Neural progenitor cell (in vitro differentiated cells): ENCODE measurements at places on chromosomes 1 and 21. TPM values are rescaled to one million over a fixed set of nuclear protein-coding genes. Genes with fewer than 3 reads are reported as not detected.
A peak's percentile ranks its signal among the peaks of the same experiment; 100 is the strongest.

Gene C1orf87
- total RNA-seq, result not detected in 2 replicates

GRCh38 chr1:9361630-9362260 is 69.1 kb downstream of the SPSB1 start:
- H3K27me3 ChIP-seq, result no peaks in the 10 kb centered on the region
- H3K4me3 ChIP-seq, result no peak overlapping the region
- H3K27ac ChIP-seq, result no peak overlapping the region
- DNase-seq, result no peak
- H3K36me3 ChIP-seq, result no peaks in the 10 kb centered on the region

DNA sequence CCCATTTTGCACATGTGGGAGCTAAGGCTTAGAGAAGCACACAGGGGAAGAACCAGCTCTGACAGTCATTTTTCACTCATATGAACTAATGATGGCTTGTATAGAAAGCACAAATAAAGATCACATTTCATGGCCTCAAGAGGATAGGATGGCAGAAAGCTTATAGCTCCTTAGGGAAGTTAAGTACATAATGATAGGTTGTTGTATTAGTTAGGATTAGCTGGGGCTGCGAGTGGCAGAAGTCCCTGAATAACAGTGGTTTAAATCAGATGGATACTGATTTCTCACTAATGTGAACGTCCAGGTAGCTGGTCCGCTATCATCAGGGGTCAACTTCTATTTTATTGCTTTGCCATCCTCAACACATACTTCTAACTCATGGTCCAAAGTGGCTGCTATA is 284.0 kb downstream of the RPS6KC1 start:
- no peaks in the 10 kb centered on the region for H3K4me1 ChIP-seq
- H3K27me3 ChIP-seq, result no peaks in the 10 kb centered on the region
- H3K27ac ChIP-seq, result no peak overlapping the region
- H3K36me3 ChIP-seq, result no peaks in the 10 kb centered on the region
- no peak overlapping the region for H3K4me3 ChIP-seq

DNA sequence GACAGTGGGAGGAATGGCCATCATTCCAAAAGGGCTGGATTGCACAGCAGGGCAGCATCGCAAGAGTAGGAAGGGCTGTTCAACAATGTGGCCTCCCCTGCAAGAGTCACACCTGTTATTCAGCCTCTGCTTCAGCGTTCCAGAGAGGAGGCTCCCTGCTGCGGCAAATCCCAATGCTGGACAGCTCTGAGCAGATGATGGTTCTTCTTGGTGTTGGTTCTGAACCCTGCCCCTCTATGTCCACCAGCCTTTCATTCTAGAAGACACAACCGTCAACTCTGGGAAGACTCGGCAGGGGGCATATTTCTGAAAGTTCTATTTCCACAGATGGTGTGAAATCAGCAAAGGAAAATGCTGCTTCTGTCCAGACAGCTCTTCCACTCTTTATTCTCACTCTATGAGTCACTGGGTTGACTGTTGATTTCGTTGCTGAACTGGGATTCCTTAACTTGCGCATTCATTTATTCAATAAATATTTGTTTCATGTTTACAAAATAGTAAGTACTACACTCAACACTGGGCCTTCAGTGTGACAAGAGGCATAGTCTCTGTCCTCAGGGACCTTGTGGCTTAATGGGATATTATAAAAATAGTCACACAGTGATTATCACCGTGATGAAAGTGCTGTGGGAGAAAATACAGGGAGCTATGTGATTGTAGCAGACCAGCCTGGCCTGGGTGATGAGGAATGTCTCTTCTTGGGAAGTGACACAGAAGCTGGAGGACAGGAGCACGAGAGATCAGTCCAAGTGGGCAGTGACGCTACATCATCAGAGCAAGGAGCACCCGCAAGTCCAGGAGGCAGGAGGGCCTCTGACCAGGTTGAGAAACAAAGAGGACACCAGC is 260.3 kb downstream of the SIPA1L2 start:
- no peak for DNase-seq
- H3K27me3 ChIP-seq, result no peaks in the 10 kb centered on the region
- no peaks in the 10 kb centered on the region for H3K36me3 ChIP-seq
- no peak overlapping the region for H3K4me3 ChIP-seq

Gene USF1
- total RNA-seq, result 74.4 and 103 TPM in 2 replicates

Gene SYTL1
- 5.7 and 7.9 TPM in 2 replicates for total RNA-seq

GRCh38 chr1:109819906-109820305 is 56.2 kb upstream of the EPS8L3 start:
- H3K4me1 ChIP-seq, result peaks cover 3% of the 10 kb centered on the region
- H3K36me3 ChIP-seq, result no peaks in the 10 kb centered on the region
- no peak overlapping the region for H3K27ac ChIP-seq
- DNase-seq, result no peak

DNA sequence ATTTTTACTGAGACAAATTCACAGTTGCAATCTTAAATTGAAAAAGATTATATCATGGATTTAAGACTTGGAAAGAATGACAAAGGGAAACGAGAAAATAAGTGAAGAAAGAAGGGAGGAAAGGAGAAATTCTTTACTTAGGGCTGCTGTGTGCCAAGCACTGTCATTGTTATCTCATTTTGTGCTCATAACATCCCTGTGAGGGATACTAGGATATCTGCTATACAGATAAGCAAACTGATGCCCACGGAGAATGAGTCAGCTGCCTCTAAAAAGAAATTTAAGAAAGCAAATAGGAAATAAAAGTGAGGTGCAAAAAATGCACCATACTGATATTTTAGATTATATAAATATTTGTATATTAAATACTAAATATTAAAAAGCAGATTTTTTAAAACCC is 183.6 kb upstream of the NR5A2 start:
- DNase-seq, result no peak
- no peaks in the 10 kb centered on the region for H3K36me3 ChIP-seq
- H3K4me3 ChIP-seq, result no peak overlapping the region
- H3K27me3 ChIP-seq, result no peaks in the 10 kb centered on the region
- H3K27ac ChIP-seq, result no peak overlapping the region

Gene ZDHHC18
- 30.4 and 52.2 TPM in 2 replicates for total RNA-seq

GRCh38 chr1:237141502-237141901 is 99.5 kb downstream of the RYR2 start:
- DNase-seq, result no peak
- no peaks in the 10 kb centered on the region for H3K27me3 ChIP-seq
- H3K4me3 ChIP-seq, result no peak overlapping the region
- H3K4me1 ChIP-seq, result no peaks in the 10 kb centered on the region

DNA sequence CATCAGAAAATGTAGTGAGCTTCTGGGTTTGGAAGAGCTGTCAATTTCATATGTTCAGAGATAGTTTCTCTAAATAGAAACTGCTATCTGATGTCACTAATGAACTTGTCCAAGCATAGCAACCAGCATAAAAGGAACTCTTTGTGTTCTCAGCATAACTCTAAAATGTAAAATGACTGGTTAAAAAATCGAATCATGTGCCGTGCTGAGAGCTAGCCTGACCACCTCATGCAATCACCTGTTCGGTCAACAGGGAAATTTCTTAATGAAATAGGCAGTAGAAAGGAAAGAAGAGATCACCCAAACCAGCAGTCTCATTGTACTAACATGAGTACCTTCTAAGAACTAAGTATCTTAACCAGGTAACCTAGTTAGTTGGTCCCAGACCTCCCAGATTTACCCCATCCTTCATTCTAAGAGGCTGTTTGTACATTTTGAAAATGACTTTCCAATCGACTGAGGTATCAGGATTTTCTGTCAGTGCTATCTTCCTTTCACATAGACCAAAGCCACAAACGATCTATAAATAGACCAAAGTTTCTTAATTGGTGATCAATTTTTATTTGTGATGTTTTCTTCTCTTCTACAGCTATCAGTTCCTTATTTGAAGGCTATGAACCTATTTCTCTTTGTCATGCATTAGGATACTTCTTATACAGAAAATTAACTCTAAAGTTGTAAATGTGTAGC is 147.3 kb downstream of the TLR5 start:
- peaks cover 27% of the 10 kb centered on the region for H3K4me1 ChIP-seq
- no peak overlapping the region for H3K27ac ChIP-seq
- H3K36me3 ChIP-seq, result no peaks in the 10 kb centered on the region
- H3K4me3 ChIP-seq, result no peak overlapping the region

DNA sequence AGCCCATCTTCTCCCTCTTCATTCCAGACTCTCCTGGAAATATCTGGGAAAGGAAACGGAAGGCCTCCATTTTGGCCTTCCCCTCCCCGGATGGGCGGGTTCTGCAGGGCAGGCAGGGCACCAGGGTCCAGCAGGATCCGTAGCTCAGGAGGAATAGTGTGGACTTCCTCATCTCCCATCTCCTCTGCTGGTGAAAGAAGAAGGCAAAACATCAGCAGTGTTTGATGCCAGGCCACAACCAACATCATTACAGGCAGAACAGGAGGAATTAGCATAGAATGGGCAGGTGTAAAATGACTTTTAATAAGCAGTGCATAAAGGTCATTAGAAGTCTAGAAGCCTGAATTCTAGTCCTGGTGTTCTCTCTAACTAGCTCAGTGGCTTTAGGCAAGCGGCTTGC is 165.9 kb downstream of the TGFBR3 start:
- no peak for DNase-seq
- no peaks in the 10 kb centered on the region for H3K36me3 ChIP-seq
- H3K4me3 ChIP-seq, result no peak overlapping the region

GRCh38 chr1:222712253-222713090 is at the start of the genes AIDA and BROX:
AIDA (minus strand) TSS chr1:222712491; CDS start chr1:222712317, 174 bp downstream.
BROX (plus strand) TSS chr1:222712564; CDS start chr1:222715700, 3,136 bp downstream.
- no peaks in the 10 kb centered on the region for H3K27me3 ChIP-seq
- H3K4me3 ChIP-seq, result peak within 1 kb of the TSS; percentile 92
- peaks cover 7% of the 10 kb centered on the region for H3K4me1 ChIP-seq
- peak; percentile 94 for DNase-seq
- no peaks in the 10 kb centered on the region for H3K36me3 ChIP-seq

DNA sequence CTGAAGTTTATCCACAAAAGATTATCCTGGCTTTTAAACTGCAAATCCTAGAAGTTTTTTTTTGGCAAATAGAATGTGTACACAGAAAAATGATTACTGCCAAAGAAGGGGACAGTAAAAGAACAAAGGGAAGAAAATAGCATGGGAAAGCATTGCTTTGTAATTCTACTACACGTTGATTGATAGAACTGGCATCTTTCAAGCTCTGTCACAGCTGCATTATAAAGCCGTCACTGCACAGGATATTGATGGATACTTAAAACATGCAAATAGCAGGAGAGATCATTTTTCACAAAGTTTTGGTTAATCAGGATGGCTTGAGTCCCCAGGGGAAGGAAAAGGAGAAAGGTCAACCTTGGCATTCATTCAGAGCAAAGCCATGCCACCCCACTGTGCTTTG is 183.7 kb upstream of the RRP15 start:
- H3K27me3 ChIP-seq, result no peaks in the 10 kb centered on the region
- H3K4me1 ChIP-seq, result no peaks in the 10 kb centered on the region
- no peak overlapping the region for H3K4me3 ChIP-seq
- no peak overlapping the region for H3K27ac ChIP-seq

GRCh38 chr1:57058652-57059501 is 93.1 kb upstream of the C8B start:
- H3K4me3 ChIP-seq, result no peak overlapping the region
- H3K4me1 ChIP-seq, result peaks cover 8% of the 10 kb centered on the region
- no peak overlapping the region for H3K27ac ChIP-seq
- no peaks in the 10 kb centered on the region for H3K36me3 ChIP-seq
- no peak for DNase-seq
- H3K27me3 ChIP-seq, result no peaks in the 10 kb centered on the region

Gene PCAT6
- total RNA-seq, result 4.2 TPM in 1 of 2 replicates, not detected in the other

DNA sequence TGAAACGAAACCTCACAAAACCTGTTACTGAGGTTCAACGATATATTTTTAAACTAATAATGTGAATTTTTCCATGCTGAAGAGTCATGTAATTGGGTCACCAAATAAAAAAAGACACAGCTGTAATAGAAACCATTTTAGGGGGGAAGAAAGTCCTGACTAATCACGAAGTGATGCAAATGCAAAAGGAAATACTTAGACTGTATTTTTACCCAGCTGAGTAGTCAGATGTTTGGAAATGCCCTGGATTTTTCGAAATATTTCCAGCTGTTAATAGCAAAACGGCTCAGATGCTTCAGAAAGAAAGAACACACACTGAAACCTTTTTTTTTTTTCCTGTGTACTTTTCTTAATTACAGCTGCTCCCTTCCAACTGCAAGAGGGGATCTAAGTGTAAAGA is 210.3 kb downstream of the SETD4 start:
- no peaks in the 10 kb centered on the region for H3K27me3 ChIP-seq
- no peaks in the 10 kb centered on the region for H3K4me1 ChIP-seq

GRCh38 chr1:76352741-76353435 is 278.3 kb downstream of the ST6GALNAC3 start:
- H3K36me3 ChIP-seq, result no peaks in the 10 kb centered on the region
- H3K27me3 ChIP-seq, result no peaks in the 10 kb centered on the region
- no peak overlapping the region for H3K27ac ChIP-seq
- H3K4me3 ChIP-seq, result no peak overlapping the region
- no peak for DNase-seq

DNA sequence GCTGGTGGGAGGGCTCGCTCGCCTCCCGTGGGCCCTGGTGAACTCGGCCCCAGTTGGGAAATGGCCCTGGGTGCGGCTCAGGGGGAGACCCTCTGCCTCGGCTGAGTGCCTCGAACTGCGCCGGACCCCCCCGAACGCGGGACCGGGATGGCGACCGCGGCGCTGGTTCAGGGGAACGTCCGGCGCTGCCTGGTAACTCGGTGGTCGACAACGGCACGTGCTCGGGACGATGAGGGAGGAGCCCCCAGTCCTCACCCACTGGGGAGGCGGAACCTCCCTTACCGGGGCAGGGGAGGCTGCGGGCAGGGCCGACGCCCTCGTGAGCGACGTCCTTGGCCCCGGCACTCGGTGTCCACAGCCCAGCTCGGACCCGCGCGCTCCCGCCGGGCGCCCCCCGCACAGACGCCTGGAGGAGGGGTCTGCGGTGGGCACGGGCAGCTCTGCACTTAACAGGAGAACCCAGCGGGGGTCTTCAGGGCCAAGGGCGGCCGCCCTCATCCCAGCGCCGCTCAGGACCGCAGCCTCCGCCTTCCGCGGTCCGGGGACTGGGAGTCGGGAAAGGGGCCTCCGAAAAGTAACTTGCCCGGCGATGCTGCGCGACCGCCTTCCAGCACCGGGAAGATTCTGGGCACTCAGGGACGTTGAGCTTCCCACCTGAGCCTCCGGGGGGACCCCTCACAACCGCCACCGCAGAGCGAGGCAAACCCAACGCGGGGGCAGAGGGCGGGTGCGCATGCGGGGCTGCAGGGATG is 1.7 kb downstream of the HES4 start:
- peak; percentile 74 for DNase-seq
- peak overlapping the region; percentile 70 for H3K4me3 ChIP-seq
- peaks cover 12% of the 10 kb centered on the region for H3K4me1 ChIP-seq

Gene RIIAD1
- total RNA-seq, result not detected in 2 replicates

- H3K36me3 ChIP-seq, result no peaks in the 10 kb centered on the region
- no peaks in the 10 kb centered on the region for H3K27me3 ChIP-seq
- H3K4me1 ChIP-seq, result peaks cover 7% of the 10 kb centered on the region
- no peak overlapping the region for H3K27ac ChIP-seq
Observed at GRCh38 chr1:22452481-22452957, 868 bp downstream of the ZBTB40 start.

DNA sequence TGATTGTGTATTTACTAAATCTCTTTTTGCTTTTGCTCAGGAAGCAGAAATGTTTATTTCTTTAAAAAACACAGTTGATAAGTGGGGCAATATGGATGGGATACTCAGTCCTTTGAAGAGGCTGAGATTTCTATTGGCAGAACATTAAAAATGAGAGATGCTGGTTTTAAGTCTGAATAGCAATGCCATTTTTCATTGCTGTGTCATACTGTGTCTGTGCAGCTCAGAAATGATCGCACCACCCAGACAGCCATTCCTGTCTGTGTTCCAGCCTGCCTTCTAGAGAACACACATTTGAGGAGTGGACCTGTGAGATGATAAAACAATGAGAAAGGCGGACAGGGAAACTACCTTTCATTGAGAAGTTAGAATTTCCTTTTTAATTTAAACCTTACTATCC is 231.2 kb upstream of the USP24 start:
- no peaks in the 10 kb centered on the region for H3K36me3 ChIP-seq
- H3K4me3 ChIP-seq, result no peak overlapping the region
- no peak overlapping the region for H3K27ac ChIP-seq
- H3K27me3 ChIP-seq, result no peaks in the 10 kb centered on the region
